Fibroblast of mammary gland (primary cell): ENCODE measurements at places on chromosomes 1 and 21.

GRCh38 chr1:240029418-240029817 is 62.3 kb upstream of the FMN2 start:
- peak; percentile 17 for DNase-seq

DNA sequence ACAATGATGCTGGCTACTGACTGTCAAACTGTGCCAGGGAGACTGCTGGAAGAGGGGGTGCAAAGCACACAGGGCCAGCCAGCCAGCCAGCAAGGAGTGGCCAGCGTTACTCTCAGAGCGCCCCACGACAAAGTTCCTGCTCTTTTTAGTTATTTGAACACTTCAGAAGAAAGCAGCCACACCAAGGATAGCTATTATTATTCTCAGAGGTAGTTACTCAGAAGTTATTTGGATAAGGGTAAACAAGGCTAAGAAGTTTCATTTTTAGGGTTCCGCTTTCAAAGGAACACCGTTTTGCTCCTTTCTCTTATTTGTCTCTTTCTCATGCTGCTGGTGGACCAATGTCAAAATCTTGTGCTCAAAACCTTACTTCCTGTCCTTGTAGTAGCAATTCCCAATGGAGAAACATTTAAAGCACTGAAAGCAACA is 59.9 kb downstream of the VANGL2 start:
- no peak for DNase-seq

- peak; percentile 90 for DNase-seq
Measured at GRCh38 chr1:198669023-198669698, 30.3 kb downstream of the PTPRC start.

DNA sequence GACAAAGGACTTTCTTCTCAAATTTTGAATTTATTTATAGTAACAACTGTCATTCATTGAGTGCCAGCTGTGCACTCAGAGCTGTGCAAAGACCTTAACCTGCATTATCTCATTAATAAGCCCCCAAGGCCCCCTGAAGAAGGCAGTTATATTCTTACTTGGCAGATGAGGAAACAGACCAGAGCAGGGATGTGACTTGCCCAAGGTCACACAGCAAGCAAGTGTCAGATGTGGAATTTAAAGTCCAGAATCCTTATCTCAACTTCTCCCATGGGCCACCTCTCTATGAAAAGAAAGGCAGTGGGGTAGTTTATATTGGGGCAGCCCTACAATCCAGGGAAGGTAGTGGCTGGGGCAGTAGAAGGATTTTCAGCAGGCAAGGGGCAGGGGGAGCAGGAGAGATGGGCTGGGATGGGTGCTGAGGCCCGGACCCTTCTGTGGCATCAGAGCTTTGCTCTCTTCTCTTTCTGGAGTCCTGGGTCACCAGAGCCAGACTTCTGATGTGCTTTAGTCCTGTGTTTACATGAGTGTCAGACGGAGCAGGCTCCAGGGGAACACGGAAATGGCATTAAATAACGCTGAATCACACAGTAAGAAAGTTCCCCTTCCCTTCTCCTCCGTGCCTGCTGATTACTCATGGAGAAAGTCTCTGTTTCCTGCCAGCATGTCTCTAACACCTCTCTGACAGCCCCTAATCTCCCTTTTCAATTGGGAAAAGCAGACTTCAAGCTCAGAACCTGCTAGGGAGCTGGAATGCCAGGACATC is 39.5 kb downstream of the EPHB2 start:
- DNase-seq, result peak; percentile 93

DNA sequence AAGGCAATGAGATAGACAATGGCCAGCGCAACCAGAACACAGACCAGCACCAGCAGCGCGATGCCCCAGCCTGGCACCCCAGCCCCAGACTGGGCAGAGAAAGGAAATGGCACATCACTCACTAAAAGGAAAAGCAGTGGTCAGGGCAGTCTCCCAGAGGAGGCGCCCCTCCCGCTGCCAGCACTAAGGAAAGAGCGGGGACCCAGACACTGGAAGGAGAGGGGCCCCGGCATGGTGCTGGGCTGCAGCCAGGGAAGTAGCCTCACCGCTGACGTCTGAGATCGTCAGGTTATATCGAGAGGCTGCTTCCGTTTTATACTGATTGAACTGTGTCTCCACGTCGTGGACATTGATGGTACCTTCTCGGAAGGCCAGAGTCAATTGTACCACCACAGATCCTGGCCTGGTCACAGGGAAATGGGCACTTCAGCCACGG is 13.8 kb downstream of the TRIM46 start:
- DNase-seq, result no peak
